GF-D8 (cell line): ENCODE measurements at places on chromosomes 6 and 20.

DNA sequence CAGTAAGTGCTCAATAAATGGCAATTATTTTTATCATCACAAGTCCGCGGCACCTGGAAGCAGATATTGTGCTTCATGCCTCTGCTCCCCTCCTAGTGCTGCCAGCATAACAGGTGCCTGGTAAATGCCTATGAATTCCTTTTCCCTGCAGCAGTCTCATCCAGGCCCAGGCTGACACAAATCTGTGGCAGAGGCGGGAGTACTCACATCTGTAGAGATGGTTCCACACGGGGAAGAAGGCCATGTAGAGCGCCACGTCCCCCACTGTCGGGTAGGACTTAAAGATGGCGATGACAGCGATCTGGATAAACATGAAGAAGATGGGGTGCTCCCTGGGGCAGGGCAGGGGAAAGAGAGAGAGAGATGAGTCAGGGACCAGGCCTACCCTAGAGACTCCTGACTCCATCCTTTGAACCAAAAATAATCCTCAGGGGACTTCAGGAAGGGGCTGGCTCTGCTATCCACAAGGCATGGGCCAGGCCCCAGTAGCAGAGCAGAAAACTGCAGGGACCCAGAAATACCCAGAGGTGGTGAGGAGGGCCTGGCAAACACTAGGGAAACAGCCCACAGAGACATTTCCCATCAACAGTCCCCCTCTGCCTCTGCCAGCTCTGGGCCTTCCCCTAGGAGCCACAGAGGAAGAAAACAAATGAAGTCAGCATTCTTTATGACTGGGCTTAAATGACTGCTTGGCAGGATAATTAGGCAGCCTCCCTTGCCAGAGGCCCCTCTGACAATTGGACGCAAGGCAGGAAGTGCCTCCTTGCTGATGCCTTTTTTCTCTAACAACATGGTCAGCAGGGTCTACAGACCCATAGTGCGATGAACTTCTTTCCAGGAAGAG, 23.0 kb downstream of the MAP1LC3A start:
- no peak for DNase-seq

- no peak for DNase-seq
Observed at GRCh38 chr20:7010527-7010926, 243.0 kb downstream of the BMP2 start.

- DNase-seq, result no peak
Observed at GRCh38 chr6:145809211-145809610, 5.4 kb downstream of the FBXO30 start.

DNA sequence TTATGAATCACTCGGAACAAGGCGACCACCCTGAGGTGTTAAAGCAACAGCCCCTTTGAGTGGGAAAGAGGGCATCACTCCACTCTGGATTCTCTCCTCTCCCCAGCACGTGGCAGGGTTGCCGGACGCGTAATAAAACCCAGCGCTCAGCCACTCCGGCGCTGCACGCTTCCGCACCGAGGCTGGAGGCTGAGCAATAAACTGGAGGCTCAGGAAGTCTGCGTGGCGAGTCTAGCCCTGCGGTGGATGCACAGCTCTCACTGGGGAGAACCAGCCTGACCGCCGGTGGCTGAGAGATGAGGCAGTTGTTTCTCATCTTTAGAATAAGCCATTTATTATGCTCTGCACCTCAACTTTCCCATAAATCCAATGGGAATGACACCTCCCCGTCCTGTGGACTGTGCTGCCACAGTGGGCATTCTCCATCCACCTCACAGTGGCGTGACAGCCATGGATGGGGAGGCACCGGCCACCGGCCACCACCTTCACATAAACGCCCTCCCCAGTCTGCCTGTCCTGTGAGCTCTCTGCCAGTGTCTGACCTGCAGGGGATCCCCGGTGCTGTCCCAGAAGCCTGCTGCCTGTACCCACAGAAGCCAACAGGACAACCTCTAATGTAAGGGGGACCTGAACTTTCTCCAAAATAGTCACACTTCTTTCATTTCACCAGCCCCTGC, 64.2 kb upstream of the GGTLC1 start:
- DNase-seq, result no peak

GRCh38 chr6:70253923-70254322, 49.0 kb downstream of the COL9A1 start:
- DNase-seq, result no peak

- no peak for DNase-seq
Observed at GRCh38 chr20:52748285-52748932, 223.7 kb upstream of the TSHZ2 start.

GRCh38 chr20:8865636-8866035, 203.3 kb upstream of the PLCB4 start:
- DNase-seq, result no peak

DNA sequence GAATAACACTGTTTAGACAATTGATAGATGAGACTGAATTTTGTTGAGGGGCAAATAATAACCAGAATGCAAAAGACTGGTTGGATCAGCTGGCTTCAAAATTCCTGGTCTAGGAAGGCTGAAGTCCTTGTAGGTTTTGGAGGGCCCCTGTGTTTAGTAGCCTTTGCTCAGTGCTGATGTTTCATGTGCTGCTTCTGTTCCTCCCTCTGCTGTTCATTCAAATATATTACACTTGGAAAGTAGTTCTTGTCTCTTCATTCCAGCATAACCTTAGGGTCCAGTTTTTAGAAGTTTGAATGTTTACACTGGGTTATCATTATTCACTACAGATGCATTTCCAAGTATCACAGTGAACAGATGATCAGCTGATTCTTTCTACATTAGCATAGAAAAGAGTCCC, 72.5 kb downstream of the FLRT3 start:
- no peak for DNase-seq

DNA sequence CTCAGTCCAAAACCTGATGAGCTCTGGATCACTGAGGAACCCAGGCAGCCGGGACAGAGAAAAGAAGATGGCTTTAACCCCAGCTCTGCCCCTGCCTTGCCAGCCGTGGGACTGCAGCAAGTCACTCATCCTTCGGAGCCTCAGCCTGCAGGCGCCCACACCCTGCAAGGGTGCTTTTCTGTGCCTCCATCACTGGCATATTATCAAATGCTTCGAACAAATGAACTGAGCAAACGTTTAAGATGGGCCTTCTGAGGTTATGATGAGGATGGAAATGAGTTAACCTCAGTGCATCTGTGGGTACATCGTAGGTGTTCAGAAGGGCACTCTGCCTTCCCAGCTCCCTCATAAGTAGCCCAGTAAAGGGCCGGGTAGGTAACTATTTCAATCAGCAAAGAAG, 79.0 kb downstream of the NFATC2 start:
- no peak for DNase-seq

DNA sequence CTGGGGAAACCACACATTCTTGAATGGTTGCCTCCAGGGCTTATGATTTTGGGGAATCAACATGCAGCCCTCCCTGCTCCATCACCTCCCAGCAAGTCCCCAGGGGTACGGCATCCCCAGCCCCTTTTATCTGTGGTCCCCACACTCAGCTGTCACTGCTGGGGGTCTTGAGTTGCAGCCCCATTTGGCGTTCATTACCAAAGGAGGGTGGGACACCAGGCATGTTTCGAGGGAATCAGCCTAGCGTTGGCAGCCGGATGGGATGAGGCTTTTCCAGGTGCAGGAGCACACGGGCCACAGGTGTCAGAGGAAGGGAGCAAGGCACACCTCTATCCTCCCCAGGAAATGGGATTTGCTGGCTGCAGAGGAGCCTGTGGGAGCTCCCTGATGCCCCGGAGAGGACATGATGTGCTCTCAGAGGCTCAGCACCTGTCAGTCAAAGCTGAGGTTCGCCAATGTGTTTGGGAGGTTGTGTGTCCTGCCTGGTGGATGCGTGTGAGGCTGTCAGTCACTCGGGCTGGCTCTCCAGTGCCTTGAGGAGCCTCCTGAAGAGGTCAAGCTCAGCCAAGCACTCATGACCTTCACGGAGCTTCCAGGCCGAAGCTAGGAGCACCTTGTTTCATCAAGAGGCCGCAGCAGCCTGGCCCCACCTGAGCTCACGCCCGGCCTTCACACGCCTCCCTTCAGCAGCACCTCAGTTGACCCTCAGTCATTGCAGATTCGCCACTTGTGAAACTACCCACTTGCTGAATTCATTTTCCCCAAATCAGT, 95.0 kb downstream of the ERMARD start:
- DNase-seq, result no peak

DNA sequence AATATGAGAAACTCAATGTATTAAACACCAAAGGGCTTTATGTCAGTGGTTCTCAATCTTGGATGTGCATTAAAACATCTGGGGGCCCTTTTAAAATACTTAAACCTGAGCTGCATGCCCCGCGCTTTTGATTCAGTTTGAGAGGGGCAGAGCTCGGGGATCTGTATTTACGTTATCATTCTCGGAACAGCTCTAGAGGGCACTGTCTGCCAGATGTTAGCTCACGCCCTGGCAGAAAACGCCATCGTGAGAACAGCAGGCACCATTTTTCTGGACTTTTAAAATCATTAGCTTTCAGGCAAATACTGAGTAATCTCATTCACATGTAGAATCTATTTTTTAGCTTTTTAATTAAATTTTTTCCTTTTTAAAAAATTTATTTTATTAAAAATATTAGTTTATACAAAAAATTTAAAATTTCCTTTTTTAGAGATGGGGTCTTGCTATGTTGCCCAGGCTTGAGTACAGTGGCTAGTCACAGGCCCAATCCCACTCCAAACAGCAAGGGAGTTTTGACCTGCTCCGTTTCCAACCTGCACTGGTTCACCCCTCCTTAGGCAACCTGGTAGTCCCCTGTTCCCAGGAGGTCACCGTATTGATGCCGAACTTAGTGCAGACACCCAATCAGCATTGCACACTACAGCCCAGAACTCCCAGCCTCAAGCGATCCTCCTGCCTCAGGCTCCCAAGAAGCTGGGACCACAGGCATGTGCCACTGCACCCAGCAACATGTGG, 30.0 kb upstream of the ZNF133 start:
- no peak for DNase-seq

DNA sequence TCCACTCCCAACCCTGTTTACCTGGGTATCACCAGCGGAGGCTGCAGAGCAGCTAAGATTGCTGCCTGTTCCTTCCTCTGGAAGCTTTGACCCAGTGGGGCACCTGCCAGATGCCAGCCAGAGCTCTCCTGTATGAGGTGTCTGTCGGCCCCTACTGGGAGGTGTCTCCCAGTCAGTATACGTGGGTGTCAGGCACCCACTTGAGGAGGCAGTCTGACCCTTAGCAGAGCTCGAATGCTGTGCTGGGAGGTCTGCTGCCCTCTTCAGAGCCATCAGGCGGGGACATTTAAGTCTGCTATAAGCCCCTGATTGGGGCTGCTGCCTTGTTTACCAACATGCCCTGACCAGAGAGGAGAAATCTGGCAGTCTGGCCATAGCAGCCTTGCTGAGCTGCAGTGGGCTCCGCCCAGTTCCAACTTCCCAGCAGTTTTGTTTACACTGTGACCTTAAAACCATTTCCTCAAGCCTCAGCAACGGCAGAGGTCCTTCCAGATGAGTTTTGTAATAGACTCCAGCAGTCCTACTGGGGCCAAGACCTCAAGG, 2.8 kb downstream of the RAET1E start:
- no peak for DNase-seq

GRCh38 chr6:74573613-74574012, 632.2 kb downstream of the COL12A1 start:
- no peak for DNase-seq

DNA sequence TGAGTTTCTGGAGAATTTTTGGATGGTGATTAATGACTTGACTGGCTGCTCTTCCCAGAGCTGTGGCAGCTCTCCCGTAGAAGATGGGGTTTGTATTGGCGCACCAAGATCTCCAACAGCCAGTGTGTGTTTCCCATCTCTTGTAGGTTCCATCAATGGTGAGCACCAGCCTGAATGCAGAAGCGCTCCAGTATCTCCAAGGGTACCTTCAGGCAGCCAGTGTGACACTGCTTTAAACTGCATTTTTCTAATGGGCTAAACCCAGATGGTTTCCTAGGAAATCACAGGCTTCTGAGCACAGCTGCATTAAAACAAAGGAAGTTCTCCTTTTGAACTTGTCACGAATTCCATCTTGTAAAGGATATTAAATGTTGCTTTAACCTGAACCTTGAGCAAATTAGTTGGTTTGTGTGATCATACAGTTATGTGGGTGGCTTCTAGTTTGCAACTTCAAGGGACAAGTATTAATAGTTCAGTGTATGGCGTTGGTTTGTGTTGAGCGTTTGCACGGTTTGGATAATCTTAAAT, 50.2 kb downstream of the CSE1L start:
- DNase-seq, result no peak

DNA sequence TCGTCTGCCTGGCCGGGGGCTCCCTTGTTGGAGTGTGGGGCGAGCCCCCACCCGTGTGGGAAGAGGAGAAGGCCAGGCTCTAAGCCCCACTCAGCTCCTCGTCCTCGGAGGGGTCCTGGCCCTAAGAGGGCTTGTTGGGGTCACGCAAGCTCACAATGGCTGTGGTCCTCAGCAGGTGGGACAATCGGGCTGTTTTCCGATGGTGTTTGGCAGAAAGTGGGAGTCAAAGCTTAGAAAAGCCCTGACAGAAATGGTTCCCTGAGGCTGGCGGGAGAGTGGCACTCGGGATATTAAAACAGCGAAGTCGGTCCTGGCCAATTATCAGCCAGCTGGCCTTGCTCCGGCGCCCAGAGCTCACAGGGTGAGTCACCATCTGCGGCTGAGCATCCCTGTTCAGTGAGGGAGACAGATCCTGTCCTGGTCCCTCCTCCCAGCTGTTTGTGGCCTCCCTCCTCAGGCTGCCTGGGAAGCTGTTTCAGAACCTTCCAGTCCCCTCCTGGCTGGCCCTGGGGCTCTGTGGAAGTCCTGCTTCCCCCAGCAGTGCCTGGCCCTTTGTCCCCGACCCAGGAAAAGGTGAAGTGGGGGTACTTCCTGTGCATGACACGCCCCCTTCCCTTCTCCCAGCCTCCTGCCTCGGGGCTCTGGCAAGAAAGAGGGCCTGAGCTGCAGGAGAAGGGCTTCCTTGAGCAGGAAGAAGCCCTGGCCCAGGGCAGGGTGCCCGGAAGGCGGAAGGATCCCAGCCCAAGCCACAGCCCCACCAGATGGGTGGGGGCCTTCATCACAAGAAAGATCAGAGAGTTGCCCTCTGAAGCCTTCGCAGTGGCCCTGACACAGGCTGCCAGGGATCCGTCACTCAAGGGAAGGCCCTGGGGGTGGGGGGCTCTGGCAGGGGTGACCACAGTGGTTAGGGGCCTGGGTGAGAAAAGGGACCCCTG, 53.6 kb upstream of the BHLHE23 start:
- no peak for DNase-seq

DNA sequence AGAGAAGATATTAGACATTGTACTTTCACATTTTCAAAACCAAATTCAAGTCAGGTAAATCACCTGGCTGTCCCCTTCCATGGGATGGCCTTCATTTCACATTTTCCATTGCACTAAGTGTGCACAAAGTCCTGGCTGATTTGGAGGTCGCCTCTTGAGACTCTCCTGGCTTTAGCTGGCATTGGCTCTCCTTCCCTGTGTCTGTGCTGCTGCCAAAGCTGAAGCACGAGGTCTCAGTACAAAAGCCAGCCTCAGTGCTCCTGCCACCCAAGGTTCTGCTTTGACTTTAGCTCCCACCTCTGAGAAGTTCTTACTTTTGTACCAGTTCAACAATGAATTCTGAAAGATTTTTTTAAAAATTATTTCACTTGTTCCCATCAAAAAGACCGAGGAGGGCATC, 289.2 kb upstream of the CNR1 start:
- no peak for DNase-seq

- DNase-seq, result no peak
Observed at GRCh38 chr6:108585359-108585758, 24.6 kb downstream of the FOXO3 start.

- DNase-seq, result no peak
Observed at GRCh38 chr20:12383821-12384220, 466.1 kb downstream of the BTBD3 start.

GRCh38 chr6:34950849-34951248, 61.8 kb downstream of the ANKS1A start:
- no peak for DNase-seq

- DNase-seq, result no peak
Observed at GRCh38 chr6:31114970-31115849, 610 bp downstream of the PSORS1C1 start.
